Dorsolateral prefrontal cortex (tissue), 122 donors: ENCODE measurements at places on chromosomes 11 and 22. TPM values are rescaled to one million over a fixed set of nuclear protein-coding genes. Genes with fewer than 3 reads are reported as not detected.

DNA sequence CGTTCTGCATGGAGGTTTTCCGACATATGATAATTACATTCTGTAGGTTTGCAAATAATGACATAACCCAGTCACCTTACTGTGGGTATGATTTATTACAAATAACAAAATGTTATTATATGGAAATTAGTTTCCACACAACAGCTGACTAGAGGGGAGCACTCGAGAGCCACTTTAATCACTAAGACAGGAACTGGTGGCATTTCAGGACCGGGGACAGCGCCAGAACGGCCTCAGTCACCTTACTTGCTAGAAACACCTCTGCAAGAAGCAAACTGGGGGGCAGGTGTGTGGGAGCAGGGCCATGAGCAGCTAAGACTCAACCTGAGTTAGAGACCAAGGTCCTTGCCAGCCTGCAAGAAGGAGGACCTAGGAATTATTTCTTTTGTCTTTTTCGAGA, 199.9 kb downstream of the DSCAML1 start:
- peak; percentile 36 for DNase-seq

- no peak for DNase-seq
Observed at GRCh38 chr11:128926000-128926399, 16.7 kb downstream of the TP53AIP1 start.

CRYBB2 gene
- total RNA-seq = not detected

GPR83 gene
- 6.0 TPM for total RNA-seq

EHF gene
- total RNA-seq = 3.0 TPM

DNA sequence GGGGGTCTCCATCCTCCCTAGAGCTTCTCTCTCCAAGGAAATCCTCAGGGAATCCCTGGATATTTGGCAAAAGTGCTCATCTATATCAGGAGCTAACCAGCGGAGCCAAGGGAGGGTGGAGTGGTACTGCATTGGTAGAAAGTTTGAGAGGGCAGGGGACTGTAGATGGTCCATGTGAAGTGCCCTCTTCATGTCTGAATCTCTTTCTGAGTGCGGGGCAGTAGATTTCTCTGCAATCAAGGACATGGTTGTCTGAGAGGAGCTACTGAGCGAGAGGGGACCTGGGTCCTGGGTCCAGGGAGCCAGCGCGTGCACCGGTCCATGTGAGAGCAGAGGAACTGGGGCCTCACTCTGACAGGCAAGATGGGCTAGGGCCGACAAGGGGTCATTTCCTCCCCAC, 701 bp downstream of the DIXDC1 start:
- DNase-seq = peak; percentile 37

- DNase-seq = no peak
Observed at GRCh38 chr22:44542561-44543222, 44.7 kb upstream of the RTL6 start.

GRCh38 chr11:66617155-66617834, 865 bp downstream of the RBM14 start:
- peak; percentile 62 for DNase-seq

DNA sequence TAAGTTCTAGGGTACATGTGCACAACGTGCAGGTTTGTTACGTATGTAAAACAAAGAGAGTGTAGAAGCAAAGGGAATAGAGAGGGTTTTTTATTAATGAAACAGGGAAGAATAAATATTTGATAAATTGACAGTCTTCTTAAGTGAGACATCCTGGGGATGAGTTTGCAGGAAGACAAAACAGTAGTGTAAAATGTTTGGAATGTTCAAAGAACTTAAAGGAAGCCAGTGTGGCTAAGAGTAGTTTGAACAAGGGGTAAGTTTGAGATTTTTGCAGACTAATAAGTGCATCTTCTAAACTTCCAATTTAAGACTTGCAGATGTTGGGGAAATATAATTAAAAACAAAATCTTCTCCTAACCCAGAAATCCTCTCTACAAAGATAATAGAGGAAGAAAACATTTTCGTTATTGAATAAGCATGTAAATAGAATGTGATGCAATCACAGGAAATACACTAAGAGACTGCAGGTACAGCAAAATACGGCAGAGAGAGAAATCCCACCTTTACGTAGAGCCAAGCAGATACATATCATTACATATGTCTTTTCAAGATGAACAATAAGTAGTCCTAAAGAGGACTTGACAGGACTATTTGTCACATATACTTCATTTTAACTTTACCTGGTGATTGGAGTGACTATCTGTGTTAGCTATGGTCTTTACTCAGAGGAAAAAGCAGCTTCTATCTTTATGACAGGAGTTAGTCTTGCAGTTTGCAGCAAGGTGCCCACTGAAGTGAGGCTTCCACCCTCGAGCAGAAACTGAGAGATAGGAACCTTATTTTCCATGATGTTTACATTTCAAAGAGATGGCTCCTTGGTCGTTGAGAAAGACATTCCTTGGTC, 402.1 kb downstream of the CNTN5 start:
- DNase-seq = no peak

XKR3 gene
- total RNA-seq = not detected

DNA sequence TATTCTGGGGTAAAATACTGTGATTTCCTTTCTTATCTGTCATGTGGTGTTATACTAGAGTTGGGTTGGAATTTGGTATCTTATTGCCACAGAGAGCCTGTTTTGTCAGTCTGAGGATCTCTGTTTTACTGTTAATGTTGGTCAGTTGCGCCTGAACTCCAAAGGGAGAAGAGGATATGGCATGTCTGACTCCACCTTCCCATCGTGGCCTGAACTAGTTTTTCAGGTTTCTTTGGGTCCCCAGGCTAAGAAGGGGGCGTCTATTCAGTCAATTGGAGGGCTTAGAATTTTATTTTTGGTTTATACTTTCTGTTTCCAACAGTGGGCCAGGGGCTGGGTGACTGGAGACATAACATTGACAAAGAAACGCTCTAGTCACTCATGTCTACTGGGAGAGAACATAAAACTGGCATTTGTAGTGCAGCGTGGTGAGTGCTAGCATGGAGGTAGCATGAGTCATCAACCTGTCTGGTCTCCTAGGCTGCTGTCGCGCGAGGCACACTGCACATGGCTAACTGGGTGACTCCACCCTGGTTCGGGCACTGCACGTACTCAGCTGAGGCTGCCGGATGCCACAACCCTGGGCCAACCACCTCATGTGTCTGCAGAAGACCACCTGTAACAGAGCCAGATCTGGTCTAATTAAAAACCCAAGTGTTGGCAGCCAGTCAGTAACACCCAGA, 120.1 kb upstream of the OR9Q1 start:
- no peak for DNase-seq

ST14 gene
- 2.8 TPM for total RNA-seq
